ENCODE measurements at places on chromosomes 12 and 14.

GRCh38 chr14:54838931-54839512 is 63.6 kb downstream of the GCH1 start:
- DNase-seq, result no peak

DNA sequence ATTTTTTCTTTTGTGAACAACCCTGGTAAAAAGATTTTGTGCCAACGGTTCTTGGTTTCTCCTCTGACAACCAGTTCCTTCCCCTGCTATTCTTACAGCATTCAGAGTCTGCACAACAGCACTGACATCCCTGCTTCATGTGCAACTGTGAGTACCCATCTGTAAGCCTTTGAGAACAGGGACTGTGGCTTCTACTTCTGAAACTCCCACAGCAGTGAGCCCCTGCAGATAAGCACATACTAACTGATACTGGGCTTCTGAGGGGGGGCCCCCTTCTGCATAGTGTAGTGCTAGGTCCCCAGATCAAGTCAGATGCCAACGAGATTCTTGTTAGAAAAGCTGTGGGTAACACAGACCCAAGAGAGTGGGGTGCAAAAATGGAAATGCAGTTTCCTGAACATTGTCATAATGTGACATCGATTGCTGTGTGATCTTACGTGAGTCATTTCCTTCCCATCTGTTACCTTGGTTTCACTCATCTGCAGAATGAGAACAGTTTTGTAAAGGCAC is 11.1 kb upstream of the NINJ2 start:
- DNase-seq, result peak; percentile 72

- no peak for DNase-seq
Measured at GRCh38 chr14:25092258-25092740, 42.4 kb upstream of the STXBP6 start.

GRCh38 chr12:52650520-52651081 is 1.4 kb downstream of the KRT2 start:
- DNase-seq, result no peak

DNA sequence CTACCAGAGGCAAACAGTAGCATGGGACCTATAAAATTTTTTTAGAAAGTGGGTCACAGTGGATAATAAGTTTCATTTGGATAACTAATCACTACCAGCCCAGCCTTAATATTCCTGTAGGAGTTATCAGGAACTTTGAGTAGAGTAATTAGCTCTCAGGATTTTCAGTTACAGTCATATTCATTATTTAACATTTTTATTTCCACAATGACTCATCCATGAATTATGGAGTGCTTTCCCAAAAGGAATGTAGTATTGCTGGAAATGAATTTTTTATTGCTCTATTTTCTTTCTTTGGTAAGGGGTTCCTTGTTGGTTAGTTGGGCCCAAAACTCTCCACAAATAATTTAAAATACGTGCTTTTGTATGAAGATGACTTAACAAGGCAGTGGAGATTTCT is 53.7 kb downstream of the ERC1 start:
- no peak for DNase-seq

GRCh38 chr12:47413806-47414205 is 292.0 kb downstream of the RPAP3 start:
- DNase-seq, result no peak

GRCh38 chr12:70042675-70043074 is 200.6 kb upstream of the CNOT2 start:
- no peak for DNase-seq

- no peak for DNase-seq
Measured at GRCh38 chr12:48973531-48973930, 2.0 kb upstream of the WNT10B start.

DNA sequence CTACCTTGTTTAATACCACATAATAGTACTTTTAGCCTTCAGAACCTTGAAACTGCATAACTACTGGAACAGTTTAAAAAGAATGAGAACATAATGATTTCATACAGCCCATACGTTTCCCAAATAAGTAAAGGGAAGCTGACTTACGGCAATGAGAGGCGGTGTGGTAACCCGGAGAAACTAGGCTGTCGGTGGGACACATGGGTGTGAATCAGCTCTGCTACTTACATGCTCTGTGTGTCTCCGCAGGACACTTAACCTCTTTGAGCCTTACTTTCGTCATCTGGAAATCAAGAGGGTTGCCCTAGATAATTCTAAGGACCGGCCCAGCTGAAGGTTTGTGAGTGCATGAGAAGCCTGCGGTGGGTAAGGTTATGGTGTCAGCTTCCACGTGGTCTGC is 49.3 kb upstream of the PLEKHG3 start:
- no peak for DNase-seq

DNA sequence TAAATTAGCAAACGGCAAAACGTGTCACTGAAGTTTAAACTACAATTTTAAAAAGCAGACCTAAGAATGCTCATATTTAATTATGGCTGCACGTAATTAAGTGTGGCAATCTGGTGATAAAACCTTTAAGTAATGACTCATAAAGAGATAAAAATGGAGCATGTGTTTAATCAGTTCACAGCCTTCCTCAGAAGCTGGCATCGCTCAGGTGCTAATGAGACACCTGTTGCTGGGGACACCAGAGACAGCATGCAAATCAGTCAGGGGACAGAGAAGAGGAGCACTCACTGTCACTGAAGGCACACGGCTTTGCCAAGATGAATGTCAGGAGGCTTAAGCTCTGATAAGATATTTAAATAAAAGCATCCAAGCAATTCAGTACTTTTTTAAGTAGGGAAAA is 840.3 kb downstream of the GALC start:
- no peak for DNase-seq

- no peak for DNase-seq
Measured at GRCh38 chr12:11713202-11713601, 63.7 kb downstream of the ETV6 start.

DNA sequence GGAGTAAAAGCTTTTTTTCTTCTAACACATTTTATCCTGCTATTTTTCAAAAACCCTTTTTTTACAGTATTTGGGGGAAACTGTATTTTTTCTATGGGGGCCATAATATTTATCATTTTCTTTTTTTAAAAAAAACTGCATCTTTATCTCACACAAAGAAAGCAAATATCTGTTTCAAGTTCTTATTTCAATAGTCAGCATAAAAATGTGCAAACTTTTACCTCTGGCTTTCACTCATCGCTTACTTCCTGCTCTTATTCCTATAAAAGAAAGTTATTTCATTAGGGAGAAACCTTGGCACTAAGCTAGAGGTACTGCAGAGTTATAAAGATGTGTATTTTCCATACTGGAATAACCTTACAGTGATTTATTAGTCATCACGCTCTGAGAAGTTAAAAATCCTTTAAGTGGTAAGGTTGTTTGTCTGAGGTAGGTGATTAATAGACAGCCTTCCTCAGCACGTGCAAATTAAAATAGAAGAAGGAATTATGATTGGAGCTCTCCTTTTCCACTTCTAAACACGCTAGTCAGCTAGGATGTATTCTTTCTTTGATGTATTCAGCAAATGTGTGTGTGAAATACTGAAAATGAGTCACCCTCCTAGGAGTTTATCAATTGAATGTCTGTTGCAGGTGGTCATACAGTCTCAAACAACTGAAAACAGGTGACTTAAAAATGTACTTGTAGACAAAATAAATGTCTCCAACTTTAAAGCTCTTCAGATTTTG is 461.0 kb downstream of the GXYLT1 start:
- DNase-seq, result no peak

- DNase-seq, result no peak
Measured at GRCh38 chr12:13631873-13632272, 349.5 kb downstream of the GRIN2B start.
